Right renal pelvis (tissue), 4 donors: ENCODE measurements at places on chromosomes 7 and 10.

DNA sequence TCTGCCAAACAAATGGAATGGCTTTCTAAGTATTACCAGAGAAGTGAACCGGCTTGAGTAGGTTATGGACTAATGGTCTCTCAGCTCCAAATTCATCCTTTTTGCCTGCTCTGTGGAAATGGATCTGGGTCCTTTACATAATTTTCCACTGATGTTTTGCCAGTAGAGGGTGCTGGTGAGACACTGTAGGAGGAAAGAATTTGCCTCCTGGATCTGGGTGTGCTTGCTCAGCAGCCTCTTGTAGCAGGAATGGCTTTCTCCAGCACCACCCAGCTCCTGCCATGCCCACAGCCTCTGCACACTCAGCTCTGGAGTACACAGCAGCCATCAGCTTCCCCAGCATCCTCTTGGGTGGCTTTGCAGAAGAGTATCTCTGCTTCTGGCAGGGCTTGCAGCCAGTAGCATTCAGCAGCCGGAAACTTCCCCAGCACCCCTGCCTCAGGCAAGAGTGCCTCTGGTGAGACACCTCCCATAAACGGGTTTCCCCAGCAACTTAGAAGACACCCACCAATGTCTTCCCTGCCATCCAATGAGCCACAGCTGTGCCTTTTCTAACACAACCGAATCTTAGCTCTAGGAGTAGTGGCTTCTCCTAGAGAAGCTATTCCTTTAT is 235.0 kb upstream of the PLPP4 start:
- DNase-seq = no peak

DNA sequence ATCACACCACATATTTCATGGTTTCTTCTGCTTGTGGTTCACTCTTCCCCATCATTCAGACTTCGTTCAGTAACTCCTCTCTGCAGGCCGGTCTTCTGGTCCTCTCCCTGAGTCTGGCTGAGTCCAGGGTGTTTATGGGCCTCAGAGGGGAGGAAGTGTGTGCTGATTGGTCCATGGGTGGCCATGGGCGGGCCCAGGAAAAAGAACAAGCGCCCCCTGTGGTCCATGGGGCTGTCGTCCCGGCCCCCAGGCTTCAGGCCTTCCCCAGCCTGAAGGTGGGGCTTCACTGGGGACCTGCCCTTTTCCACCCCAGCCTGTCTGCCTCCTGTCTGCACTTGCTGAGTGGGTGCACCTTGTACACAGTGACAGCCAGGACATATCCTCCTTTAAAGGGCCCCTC is 123.7 kb downstream of the VIPR2 start:
- no peak for DNase-seq

GRCh38 chr7:131105799-131106680 is 221.6 kb upstream of the MKLN1 start:
- no peak for DNase-seq

DNA sequence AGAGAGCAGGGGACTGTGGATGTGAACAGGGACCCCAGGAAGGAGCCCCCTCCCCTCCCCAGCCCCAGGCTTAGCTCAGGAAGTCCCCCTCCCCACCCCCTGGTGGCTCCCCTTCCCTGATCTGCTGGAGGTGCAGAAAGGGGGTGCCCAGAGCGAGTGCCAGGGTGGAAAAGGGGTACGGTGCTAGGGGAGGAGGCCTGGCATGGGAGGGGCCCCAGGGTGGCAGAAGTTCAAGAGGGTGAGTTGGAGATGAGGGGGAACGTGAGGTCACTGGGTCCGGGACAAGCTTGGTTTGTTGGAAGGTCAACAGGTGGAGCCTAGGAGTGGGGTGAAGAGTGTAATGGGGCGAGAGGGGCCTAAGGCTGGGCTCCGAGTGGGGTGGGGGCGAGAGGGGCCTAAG is 21.5 kb upstream of the TBL2 start:
- DNase-seq = no peak

- DNase-seq = no peak
These were observed 22.2 kb downstream of the PARD3 start for GRCh38 chr10:34792881-34793280.
